ENCODE measurements at places on chromosomes 2 and 18. TPM values are rescaled to one million over a fixed set of nuclear protein-coding genes. Genes with fewer than 3 reads are reported as not detected.

Gene FEV
- polyA plus RNA-seq, result 1.2 TPM

Gene FSIP2
- not detected for polyA plus RNA-seq

Gene MC2R
- polyA plus RNA-seq, result not detected

Gene IL36B
- not detected for polyA plus RNA-seq

Gene GKN1
- not detected for polyA plus RNA-seq

Gene GAL3ST2
- 0.15 TPM for polyA plus RNA-seq

Gene APLF
- 1.1 TPM for polyA plus RNA-seq

Gene CGREF1
- 18.3 TPM for polyA plus RNA-seq

Gene MYO3B
- polyA plus RNA-seq, result not detected

Gene HK2
- polyA plus RNA-seq, result 15.1 TPM

Gene SLC5A6
- 85.0 TPM for polyA plus RNA-seq

DNA sequence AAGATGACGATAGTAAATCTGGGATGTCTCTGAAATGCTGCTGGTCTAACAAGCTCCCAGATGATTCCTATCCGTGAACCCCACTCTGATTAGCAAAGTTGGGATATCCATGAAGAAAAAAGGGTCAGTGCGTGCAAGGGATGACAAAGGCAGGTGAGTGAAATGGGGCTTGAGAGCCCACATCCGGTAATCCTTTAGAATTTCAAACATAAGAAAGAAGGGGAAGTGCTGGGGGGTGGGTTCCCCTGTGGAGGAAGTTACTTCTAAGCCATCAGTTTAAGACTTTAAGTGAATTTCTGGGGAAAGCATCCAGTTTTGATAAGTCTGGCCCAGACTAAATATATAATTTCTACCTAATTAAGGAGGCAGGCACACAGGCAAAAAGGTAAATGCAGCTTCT is 209.5 kb downstream of the DPP10 start:
- no peak overlapping the region for H3K4me3 ChIP-seq
- no peaks in the 10 kb centered on the region for H3K4me1 ChIP-seq
- no peak for DNase-seq
- H3K27me3 ChIP-seq, result no peaks in the 10 kb centered on the region
- H3K27ac ChIP-seq, result no peak overlapping the region

DNA sequence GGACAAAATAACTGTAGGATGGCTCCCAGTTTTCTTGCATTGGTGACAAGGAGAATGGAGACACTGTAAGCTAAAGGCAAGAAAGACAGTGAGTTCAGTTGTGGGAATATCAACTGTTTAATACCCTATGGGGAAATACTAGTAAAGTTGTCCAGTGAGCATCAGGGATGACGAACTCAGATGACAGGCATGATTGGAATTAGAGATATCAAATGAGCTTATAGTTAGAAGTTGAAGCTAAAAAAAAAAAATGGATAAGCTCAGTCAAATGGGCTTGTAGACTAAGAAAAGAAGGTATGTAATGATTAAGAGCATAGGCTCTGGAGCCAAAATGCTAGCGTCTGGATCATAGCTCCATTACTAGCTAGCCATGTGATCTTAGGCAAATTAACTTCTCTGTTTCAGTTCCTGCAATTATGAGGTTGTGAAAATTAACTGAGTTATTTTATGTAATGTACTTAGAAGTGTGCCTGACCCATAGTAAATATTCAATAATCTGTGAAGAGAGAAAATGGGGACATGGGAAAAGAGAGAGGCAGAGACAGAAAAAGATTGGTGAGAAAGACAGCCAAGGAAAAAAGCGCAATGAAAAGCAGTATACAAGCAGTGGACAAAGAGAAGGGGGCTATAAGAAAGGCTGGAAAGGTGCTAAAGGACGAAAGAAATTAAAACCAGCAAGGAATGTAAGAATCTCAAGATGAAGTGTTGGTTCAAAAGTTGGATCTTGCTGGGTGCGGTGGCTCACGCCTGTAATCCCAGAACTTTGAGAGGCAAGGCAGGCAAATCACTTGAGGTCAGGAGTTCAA is 95.7 kb upstream of the SLC39A10 start:
- no peak overlapping the region for H3K4me3 ChIP-seq
- no peak for DNase-seq
- H3K36me3 ChIP-seq, result no peaks in the 10 kb centered on the region
- H3K27me3 ChIP-seq, result no peaks in the 10 kb centered on the region
- H3K4me1 ChIP-seq, result peaks cover 39% of the 10 kb centered on the region
- peak overlapping the region; percentile 96 for H3K27ac ChIP-seq

- DNase-seq, result no peak
- H3K36me3 ChIP-seq, result no peaks in the 10 kb centered on the region
- no peak overlapping the region for H3K27ac ChIP-seq
- no peak overlapping the region for H3K4me3 ChIP-seq
- no peaks in the 10 kb centered on the region for H3K27me3 ChIP-seq
Observed at GRCh38 chr18:73059280-73059679, 191.5 kb upstream of the NETO1 start.

DNA sequence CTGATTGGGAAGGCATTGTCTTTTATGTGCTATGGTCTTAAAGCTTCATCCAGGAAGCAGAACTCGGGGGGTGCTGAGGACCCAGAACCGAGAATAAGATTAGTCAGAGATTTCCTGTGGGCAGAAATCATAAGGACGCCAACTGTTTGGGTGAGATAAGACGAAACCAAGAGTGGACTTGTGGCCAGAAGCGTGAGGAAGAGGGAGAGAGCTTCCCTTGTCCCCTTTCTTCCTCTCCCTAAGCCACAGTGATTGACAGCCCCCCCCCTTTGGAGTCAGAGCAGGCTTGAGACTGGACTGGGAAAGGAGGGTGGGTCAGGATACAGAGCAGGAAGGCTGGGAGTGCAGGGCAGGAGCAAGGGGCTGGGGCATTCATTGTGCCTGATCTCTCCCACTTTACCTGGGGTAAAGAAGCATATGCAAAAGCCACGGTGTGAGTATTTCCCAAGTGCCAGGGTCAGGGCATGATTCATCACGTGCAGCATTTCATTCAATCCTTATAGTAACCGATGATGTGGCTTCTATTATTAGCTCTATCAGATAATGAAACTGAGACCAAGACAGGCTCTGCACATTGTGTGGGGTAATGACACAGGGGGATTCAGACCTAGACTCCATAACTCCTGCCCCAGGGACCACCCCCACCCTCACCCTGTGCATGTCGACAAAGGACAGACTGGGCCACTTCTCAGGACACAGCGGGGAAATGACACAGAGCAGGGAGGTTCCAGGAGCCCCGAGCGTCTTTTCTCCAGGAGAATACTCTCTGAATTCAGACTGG is 3.0 kb upstream of the IL1RN start:
- H3K4me1 ChIP-seq, result no peaks in the 10 kb centered on the region
- H3K4me3 ChIP-seq, result no peak overlapping the region
- DNase-seq, result no peak
- H3K27ac ChIP-seq, result no peak overlapping the region
- no peaks in the 10 kb centered on the region for H3K36me3 ChIP-seq

- H3K4me1 ChIP-seq, result peaks cover 12% of the 10 kb centered on the region
- H3K4me3 ChIP-seq, result no peak overlapping the region
- no peak for DNase-seq
Observed at GRCh38 chr18:8188184-8188583, 421.1 kb upstream of the RAB12 start.

DNA sequence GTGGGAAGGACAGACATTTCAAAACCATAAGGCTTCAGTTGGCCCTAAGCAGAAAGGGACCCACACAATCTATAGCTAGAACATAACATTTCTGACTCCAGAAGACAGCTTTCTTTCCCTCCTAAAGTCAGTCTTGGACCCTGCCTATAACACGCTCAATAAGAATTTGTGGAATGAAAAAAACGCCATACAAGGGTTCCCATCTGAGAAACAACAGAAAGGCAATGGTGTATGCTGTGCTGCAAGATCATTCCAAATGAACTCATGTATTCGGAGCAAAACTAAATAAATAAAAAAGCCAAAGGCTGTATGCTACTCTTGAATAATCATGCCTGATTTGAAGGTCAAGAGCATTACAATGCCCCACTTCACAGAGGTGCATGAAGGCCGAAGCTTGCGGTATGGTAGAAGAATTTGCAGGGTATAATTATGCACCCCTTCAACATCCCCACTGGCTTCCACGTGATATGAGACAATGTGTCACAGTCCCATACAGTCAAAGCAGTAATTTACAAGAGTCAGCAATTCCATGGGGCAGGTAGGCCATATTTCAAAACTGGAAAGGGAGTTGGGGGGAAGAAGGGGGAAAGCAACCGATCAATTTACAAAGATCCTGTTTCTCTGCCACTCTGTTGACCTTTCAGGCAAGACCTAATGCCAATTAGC is 61.4 kb upstream of the SLC14A2 start:
- H3K4me3 ChIP-seq, result no peak overlapping the region
- H3K27ac ChIP-seq, result no peak overlapping the region
- no peaks in the 10 kb centered on the region for H3K36me3 ChIP-seq
- peaks cover 3% of the 10 kb centered on the region for H3K4me1 ChIP-seq
- no peak for DNase-seq

- H3K4me3 ChIP-seq, result no peak overlapping the region
- peaks cover 22% of the 10 kb centered on the region for H3K4me1 ChIP-seq
- H3K27ac ChIP-seq, result no peak overlapping the region
- no peak for DNase-seq
- H3K36me3 ChIP-seq, result no peaks in the 10 kb centered on the region
- no peaks in the 10 kb centered on the region for H3K27me3 ChIP-seq
Observed at GRCh38 chr2:99971326-99971900, 171.0 kb downstream of the AFF3 start.

GRCh38 chr2:233211548-233211895 is 40.0 kb upstream of the ATG16L1 start:
- H3K36me3 ChIP-seq, result no peaks in the 10 kb centered on the region
- peaks cover 4% of the 10 kb centered on the region for H3K4me1 ChIP-seq
- H3K27me3 ChIP-seq, result no peaks in the 10 kb centered on the region
- H3K4me3 ChIP-seq, result no peak overlapping the region
- H3K27ac ChIP-seq, result no peak overlapping the region
- no peak for DNase-seq

DNA sequence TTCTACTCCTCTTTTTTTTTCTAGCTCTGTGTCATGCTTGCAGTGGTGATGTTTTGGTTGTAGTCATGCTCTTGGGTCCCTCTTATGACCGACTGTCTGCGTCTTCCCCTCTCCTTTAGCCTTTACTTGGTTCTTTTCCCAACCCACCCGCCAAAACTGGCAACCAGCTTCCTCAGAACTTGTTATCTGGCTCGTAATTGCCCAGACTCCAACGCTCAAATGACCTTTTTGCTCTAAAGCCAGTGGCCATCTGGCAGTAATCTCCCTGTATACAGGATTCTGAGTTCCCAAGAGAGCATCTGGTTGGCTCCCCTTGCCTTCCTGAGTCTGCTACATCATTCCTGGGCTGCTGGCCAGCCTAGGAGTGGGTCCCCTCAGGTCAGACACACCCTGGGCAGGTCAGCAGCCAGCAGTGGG is 147.2 kb downstream of the MGAT5 start:
- peaks cover 33% of the 10 kb centered on the region for H3K4me1 ChIP-seq
- H3K27ac ChIP-seq, result no peak overlapping the region
- H3K4me3 ChIP-seq, result no peak overlapping the region
- H3K36me3 ChIP-seq, result no peaks in the 10 kb centered on the region

- no peak overlapping the region for H3K27ac ChIP-seq
- no peaks in the 10 kb centered on the region for H3K36me3 ChIP-seq
- H3K4me1 ChIP-seq, result no peaks in the 10 kb centered on the region
- DNase-seq, result peak; percentile 73
Observed at GRCh38 chr2:91477731-91478672, 2786.5 kb downstream of the RPIA start.

GRCh38 chr2:119846021-119846420 is 86.3 kb downstream of the PTPN4 start:
- no peaks in the 10 kb centered on the region for H3K36me3 ChIP-seq
- DNase-seq, result no peak
- no peaks in the 10 kb centered on the region for H3K4me1 ChIP-seq
- H3K27me3 ChIP-seq, result no peaks in the 10 kb centered on the region
- H3K27ac ChIP-seq, result no peak overlapping the region
- no peak overlapping the region for H3K4me3 ChIP-seq

DNA sequence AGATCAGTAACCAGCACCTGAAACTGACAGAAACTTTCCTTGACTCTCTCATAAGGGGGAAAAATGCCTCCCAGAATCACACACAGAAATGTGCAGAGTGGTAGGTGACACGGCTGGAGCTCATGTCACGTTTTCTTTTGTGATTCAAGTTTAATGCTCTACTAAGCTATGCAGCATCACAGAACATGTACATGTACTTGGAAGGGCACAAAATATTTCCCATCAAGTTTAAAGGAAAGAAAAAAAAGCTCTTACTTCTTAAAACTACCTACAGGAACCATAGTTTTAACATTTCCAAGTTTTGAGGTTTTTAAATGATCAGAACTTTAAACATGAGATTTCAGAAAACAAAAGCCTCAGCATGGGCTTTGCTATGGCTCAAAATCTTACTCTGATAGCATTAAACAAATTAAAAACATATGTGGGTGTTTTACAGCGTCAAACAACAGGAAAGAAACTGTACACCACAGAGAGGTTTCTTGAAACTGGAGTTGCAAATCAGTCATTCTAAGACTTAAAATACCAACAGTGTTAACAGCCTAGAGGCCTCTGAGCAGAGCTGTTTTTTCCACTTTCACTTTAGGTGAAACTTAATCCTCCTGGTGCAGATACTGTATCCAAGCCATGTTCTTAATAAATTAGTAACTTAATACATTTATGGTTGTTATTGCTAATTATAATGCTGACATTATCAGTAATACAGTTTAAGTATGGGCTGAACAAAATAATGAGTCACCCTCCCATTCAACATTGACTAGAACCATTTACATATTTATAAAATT is 30.1 kb downstream of the MBP start:
- H3K27ac ChIP-seq, result peak overlapping the region; percentile 90
- peak overlapping the region; percentile 17 for H3K4me3 ChIP-seq
- DNase-seq, result peak; percentile 53
- no peaks in the 10 kb centered on the region for H3K36me3 ChIP-seq
- peaks cover 39% of the 10 kb centered on the region for H3K4me1 ChIP-seq
- no peaks in the 10 kb centered on the region for H3K27me3 ChIP-seq

- H3K27me3 ChIP-seq, result no peaks in the 10 kb centered on the region
- DNase-seq, result no peak
- no peaks in the 10 kb centered on the region for H3K36me3 ChIP-seq
- no peak overlapping the region for H3K4me3 ChIP-seq
Observed at GRCh38 chr18:75070625-75071483, 138.1 kb downstream of the PTGR3 start.

DNA sequence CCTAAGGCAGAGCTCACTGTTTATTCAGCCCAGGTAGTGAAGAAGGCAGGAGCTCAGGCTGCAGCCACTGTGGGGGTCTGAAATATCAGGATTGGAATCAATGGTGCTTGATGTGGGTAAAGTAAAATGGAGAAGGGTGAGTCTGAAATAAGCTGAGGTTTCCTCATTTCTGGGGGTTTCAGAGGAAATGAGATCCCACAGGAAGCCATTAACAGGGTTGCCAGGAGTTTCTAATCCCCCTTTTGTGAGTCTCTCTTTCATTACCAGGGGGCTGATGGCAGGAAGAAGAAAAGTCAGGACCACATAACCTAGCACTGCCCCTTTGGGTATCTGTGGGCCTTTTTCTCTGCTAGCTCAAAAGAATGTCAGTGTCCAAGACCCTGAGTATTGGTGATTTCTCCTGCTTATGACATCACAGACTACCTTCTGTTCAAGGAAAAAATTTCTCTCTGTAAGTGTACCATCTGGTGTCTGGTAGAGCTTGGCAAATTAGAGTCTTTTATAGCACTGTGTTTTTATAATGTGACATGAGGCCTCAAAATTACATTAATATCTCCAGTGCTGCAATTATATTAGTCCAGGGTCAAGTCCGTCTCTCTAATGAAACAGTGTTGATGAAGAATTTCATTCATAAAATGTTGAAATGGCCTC is 56.0 kb downstream of the LBH start:
- DNase-seq, result no peak
- peaks cover 6% of the 10 kb centered on the region for H3K4me1 ChIP-seq
- no peaks in the 10 kb centered on the region for H3K27me3 ChIP-seq
